Left ventricle myocardium superior (tissue), 1 donor: ENCODE measurements at places on chromosomes 13 and 19.

GRCh38 chr13:35930665-35931631 is 200.2 kb downstream of the DCLK1 start:
- no peak for DNase-seq

DNA sequence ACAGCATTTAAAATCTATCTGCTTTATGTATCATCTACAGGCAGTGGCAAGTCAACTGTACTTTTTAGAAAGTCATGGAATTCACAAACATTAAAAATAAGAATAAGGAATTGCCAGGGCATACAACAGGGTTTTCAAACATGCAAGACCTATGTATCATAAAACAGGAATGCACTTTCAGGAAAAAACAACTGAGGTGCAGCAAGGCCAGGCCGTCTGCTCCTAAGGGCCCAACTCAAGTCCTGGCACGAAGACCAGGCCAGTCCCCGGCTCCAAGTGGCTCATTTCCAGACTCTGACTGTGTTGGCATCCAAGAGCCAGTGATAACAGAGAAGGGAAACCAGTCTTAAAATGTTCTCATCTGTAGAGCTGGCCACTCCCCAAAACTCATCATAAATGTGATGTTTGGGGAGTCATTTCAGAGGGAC is 7.1 kb downstream of the RFX2 start:
- peak; percentile 79 for DNase-seq

DNA sequence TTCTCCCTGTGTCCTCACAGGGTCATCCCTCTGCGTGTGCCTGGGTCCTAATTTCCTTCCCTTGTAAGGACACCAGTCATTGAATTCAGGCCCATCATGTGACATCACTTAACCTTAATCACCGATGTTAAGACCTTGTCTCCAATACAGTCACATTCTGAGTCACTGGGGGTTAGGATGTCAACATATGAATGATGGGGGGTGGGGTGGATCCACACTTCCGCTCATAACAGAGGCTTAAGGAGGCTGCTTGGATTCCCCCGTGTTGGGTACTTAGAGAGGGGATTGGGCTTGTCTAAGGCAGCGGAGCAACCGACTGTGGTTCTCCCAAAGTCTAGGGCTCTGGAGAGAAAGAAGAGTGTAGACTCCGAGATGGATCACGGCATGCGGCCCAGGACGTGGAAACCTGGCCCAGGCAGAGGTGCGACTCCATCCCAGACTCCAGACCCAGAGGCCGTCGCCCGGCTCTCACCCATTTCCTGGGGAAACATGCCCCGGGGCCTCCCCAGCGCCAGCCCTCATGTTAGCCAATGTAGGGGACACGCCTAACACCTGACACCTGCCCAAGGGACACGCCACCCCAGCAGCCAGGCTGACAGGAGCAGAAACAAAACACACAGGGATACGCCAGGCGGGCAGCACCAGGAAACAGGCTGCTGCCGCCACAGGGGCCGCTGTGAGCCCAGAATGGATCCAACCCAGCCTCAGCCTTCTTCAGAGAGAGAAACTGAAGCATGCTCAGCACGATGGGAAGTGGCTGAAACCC is 17.1 kb upstream of the IGLON5 start:
- no peak for DNase-seq

DNA sequence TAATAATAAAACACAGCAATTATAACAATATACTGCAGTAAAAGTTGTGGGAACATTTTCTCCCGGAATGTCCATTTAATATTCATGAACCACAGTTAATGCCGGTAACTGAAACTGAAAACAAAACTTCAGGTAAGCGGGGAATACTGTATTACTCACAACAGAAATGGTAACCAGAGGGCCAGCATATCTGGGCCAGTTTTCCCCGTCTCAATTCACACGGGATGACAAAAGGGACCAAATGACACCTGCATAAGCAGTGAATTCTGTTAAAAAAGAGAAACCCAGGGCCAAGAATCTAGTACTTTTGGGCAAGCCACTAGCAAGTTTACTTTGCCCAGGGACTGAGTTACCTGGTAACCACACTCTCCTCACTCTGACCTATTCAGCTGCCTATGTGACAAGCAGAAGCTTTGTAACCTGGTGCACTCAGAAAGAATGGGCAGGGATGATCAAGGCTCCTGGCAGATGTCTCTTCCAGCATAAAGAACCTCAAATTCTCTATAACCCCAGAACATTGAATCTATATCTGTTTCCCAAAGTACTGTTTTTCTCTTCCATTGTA is 1171.2 kb downstream of the DIAPH3 start:
- no peak for DNase-seq

GRCh38 chr19:21856773-21857514 is 21.0 kb upstream of the ZNF43 start:
- no peak for DNase-seq

- no peak for DNase-seq
Observed at GRCh38 chr13:113531041-113531873, 40.7 kb upstream of the DCUN1D2 start.

GRCh38 chr13:32824675-32825074 is 191.5 kb upstream of the KL start:
- DNase-seq: no peak

- no peak for DNase-seq
Observed at GRCh38 chr19:14346279-14346678, 35.0 kb upstream of the ADGRE5 start.

DNA sequence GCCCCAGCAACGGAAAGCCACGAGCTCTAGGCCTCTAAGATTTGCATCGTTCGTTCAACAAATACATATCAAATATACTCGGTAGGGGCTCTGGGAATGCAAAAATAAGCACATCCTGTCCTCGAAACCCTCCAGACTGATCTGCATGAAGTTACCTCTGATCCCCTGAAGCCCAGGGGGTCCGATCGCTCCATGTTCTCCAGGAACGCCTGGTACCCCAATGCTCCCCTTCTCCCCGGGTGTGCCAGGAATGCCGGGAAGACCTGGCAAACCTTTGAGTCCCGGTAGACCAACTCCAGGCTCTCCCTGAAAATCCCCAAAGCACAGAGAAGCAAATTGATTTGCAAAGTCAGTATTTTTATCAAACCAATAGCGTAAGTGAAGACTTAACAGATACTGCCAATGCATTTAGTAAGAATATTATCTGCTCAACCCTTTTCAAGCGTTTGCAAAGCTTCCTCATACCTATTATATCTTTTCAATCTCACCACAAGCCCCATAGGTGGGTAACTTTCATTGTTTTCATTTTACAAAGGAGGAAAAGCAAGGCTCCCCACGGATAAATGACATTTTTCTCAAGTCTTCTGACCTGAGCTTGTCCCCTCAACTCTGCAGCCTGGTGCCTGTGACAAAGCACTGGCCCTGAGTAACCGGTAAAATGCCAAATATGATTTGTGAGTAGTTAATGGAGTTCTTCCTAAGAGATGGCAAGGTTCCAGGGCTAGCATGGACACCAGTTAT is 127.7 kb downstream of the COL4A1 start:
- DNase-seq: no peak

DNA sequence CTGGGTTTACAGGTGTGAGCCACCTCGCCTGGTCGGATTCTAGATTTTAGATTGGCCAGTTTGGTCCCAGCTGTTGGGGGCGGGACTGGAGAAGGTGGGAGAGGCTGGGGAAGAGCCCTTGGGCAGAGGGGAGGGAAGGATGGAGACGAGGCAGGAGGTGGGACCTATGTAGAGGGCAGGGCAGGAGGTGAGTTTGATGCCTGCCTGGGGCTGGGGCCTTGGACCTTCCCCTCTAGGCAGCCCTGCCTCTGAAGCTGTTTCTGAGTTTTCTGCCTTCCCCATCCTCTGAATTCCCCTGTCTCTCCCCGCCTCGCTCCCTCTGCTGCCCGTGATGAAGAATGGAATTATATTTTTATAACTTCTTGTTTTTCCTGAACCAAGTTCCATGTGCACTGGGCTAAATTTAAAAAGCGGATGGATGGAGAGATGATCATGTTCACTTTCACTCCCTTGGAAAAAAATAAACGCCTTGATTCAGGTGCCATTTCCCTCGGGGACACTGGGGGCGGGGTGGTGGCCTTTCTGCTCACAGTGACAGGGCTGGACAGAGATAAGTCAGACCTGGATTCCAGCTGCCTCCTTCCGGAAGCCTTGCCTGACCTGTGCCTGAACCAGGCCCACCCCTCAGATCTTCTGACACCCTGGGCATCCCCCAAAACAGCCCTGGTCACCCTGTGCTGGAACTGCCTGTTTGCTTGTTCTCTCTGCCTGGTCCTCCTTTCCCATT is 16.5 kb upstream of the TNFAIP8L1 start:
- peak; percentile 20 for DNase-seq

DNA sequence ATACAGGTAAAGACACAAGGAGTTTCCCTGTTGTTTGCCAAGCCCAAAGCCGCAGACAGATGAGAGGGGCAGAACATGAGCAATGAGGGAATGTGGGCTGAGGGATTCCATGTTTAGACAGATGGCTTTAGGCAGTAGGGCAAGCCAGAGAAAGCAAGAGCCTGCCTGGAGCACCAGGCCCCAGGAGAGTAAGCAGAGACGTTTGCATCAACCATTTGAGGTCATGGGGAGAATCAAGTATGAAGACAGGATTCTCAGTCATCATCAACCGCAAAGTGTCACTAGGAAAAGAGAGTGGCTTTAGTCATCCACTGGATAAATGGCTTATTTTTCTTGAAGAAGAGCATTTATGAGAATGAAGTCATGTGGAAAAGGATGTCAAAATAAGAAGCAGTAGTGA is 184.7 kb downstream of the COG6 start:
- DNase-seq: no peak

- DNase-seq: no peak
Observed at GRCh38 chr13:94988654-94989053, 276.3 kb upstream of the SOX21 start.

GRCh38 chr19:996051-996838 is 4.0 kb upstream of the GRIN3B start:
- no peak for DNase-seq

DNA sequence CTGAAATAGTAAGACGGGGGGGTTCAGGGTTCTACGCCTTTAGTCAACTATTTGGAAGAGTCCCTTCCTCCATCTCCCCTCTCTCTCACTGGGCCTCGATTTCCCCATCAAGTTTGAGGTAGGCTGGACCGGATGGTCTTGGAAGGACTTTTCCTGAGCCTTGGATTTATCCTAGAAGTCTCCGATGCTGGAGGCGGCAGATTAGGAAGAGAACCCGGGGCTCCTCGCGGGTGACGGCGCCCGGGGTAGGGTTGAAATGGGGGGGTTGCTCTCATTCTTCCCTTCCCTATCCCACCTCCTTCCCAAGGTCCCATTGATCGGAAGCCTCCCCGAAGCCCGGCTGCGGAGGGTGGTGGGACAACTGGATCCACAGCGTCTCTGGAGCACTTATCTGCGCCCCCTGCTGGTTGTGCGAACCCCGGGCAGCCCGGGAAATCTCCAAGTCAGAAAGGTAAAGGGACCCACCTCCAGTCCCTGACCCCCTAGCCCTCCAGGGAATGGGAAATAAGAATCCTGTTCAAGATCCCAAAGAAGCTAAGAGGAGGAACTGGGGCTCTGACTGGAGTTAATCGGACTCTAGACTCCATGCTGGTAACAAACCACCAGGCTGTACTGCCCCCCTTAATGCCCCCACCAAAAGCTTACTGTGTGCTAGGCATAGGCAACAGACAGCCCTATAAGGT is 781 bp downstream of the QPCTL start:
- DNase-seq: peak; percentile 87

GRCh38 chr19:51469162-51469561 is 9.2 kb upstream of the CEACAM18 start:
- DNase-seq: no peak

DNA sequence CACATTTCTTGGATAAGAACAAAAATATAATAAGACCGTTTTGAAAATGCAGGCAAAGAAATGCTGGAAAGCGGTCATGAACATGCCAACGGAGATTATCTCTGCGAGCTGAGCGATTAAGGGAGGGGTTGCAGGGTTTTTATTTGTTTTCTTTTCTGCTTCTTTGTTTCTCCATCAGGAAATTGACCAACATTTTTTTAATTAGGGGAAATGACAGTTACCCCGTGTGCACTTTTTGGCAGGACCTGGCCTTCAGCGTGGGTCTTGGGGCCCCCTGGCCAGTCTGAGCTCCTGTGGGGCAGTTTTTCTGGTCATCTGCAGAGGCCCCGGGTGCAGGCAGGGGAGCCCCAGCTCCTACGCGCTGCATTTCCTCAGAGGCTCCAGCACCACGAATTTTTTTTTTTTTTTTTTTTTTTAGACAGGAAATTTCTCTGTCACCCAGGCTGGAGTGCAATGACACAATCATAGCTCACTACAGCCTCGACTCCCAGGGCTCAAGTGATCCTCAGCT is 31.3 kb upstream of the HOMER3 start:
- peak; percentile 37 for DNase-seq

GRCh38 chr19:44576843-44577565 is 36.4 kb upstream of the IGSF23 start:
- no peak for DNase-seq

DNA sequence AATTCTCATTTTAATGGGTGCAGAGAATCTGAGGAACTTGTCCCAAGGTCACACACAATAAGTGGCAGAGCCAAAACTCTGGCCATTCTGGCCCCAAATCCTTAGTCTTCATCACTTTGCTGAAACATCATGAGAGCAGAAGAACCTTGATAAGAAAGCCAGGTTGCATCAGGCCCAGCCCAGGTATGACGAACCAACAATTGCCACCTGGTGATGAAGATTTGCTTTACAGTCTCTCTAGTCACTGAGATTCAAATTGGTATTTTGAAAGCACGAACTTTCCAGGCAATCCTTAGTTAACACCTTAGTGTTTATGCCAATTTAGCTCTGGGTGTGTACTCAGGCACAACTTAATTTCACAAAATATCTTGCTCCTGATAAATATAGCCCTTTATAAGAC is 502.7 kb upstream of the HTR2A start:
- DNase-seq: no peak

- DNase-seq: no peak
Observed at GRCh38 chr13:37870895-37871550, 1.5 kb upstream of the TRPC4 start.

GRCh38 chr19:50531171-50531612 is 17.5 kb upstream of the ASPDH start:
- no peak for DNase-seq

DNA sequence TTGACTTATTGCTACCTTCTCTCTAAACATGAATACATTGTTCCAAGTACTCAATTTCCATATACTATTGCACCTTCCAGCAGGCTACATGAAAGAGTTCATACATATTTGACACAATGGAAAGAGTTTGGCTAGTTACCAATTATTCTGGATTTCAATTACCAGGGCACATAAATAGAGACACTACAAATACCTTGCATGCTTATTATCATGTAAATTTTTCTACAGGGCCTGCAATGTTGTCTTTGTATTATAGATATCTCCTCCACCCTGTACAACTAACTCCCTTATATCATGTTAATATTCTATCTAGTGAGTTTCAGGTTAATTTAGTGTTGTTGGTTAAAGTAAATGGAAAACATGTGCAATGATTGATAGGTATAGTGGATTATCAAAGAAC is 540.7 kb upstream of the SLITRK5 start:
- DNase-seq: no peak

- DNase-seq: peak; percentile 75
Observed at GRCh38 chr19:42419309-42419708, 7.9 kb downstream of the LIPE start.

DNA sequence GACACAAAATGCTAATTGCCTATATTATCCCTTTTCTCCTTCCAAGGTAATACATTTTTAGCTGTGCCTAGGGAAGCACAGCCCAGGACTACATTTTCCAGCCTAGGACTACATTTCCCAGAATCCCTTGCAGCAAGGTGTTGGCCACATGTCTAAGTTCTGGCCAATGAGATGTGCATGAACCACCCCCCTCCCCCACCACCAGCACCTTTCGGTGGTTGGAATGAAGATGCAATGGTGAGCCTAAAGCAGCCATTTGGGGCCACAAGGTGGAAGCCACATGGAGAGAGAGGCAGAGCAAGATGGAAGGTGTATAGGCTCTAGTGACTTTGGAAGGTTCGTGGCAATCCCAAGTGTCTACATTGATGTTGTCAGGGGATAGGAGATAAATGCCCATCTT is 16.2 kb downstream of the UNC13A start:
- DNase-seq: no peak
